ENCODE measurements at places on chromosomes 12 and 14.
A peak's percentile ranks its signal among the peaks of the same experiment; 100 is the strongest.

GRCh38 chr14:38290601-38291188 lies 34.8 kb upstream of the CLEC14A start:
- peak; percentile 89 for DNase-seq

- DNase-seq: peak; percentile 81
These were observed 188.9 kb upstream of the FOXG1 start for GRCh38 chr14:28577711-28578131.

DNA sequence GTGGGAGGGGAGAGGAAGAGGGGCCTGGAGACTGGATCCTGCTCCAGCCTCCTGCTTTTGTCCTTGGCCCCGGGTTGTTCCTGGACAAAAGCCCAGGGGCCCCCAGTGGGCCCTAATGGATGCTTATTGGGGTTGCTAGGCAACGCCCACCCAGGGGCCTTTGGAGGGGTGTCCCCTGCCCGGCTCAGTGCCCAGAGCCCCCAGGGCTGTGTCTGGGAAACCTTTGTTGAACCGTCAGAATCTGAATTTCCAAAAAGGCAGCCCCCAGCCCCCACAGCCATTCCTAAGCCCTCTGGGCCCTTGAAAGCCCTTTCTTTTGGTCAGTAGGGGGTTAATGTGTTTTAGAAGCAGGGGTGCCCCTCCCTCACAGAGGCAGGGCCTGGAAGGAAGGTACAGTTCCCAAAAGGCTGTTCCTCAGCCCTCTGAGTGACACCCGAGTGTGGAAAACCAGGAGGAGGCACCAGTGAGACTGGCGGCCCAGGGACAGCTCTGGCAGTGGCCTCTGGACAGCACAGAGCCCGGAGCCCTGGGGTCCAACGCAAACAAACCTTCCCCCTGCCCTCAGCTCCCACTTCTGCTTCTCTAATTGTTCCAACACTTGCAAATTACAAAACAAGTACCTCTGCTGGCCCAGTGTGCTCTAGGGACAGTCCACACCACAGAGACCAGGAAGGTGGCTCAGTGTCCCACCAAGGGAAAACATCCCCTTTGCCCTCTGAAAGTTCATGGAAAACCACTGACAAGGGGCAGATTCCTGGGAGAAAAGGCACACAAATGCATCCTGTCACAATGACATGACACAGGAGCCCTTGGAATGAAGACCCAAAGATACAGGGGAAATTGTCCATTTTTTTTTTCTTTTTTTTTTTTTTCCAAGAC lies 19.4 kb downstream of the HHIPL1 start:
- no peak for DNase-seq

DNA sequence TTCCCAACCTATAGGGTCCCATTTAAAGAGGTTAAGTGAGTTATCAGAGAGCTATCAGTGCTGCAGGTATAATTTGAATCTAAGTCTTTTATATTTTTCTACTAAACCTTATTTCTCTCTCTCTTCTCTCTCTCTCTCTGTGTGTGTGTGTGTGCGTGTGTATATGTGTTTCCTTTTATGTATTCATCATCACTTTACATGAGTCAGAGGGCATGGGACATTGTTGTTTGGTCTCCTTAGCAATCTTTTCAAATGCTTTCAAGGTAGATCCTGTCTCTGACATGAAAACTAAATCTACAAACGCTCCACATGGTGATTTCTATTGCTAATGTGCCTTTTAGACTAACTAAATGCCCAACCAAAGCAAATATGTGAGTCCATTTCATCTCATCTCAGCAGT lies 459.7 kb downstream of the BTG1 start:
- peak; percentile 9 for DNase-seq

DNA sequence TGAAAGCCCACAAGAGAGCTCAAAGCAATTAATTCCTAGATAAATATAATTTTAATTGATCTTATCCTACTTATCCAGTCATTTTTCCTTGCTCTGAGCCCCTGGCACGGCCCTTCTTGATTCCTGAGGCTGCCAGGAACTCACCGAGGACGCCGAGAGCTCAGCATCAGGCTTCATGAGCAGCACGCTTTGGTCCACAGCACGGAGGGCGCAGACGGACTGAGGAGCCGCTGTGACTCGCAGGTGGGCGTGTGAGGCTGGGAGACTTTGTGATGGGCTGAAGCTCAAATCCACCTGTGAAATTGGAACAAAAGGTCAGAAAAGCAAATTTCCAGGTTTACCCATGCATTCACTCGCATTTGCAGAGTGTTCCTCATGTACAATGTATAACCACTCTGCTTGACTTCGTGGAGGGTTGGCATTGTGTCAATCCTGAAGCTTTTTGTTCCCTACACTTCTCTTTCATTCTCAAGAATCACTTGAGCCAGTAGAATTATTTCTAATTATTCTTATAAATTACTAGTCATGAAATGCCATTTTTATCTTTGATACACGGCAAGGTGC lies 17.2 kb downstream of the A2M start:
- no peak for DNase-seq

- DNase-seq: peak; percentile 48
These were observed 69.2 kb upstream of the ARID2 start for GRCh38 chr12:45660330-45660729.

DNA sequence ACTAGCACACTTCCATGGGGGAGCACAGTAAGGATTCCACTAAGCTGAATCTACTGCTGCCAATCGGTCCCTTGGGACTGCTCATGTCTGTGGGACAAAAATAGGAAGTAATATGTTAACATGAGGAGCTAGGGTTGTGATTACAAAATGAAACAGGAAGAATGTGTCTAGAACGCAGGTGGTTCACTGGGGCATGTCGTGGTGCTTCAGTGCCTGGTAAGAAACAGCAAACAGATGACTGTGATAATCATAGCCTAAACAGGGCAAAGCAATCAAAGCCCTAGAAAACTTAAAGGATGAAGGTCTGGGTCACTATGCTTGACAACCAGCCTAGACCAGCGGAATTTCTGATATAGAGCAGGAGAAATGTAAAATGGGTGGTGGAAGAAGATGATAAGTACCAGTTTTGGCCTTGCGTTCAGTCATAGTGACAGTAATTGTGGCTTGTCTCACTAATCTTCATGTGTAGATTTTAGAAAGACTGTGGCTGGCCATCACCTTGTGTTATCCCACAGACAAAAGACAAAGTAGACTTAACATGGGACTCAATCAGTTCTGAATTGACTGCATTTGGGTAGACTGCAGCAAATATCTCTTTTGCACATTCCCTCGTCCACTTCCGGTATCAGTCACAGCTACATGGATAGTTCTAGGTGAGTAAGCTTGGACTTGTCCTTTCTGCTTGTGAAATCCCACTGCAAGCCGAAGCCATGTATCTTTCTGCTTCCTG lies 51.4 kb downstream of the WASHC3 start:
- DNase-seq: peak; percentile 3

- no peak for DNase-seq
These were observed 47.8 kb upstream of the MED13L start for GRCh38 chr12:116325336-116325664.

GRCh38 chr12:54427106-54427505 lies 8.0 kb upstream of the ITGA5 start:
- DNase-seq: no peak

- DNase-seq: no peak
These were observed 162.7 kb upstream of the TMTC2 start for GRCh38 chr12:82523996-82524395.

GRCh38 chr12:27901959-27902358 lies 70.6 kb downstream of the PTHLH start:
- peak; percentile 23 for DNase-seq

GRCh38 chr12:41250748-41251147 lies 62.6 kb downstream of the PDZRN4 start:
- DNase-seq: peak; percentile 18

DNA sequence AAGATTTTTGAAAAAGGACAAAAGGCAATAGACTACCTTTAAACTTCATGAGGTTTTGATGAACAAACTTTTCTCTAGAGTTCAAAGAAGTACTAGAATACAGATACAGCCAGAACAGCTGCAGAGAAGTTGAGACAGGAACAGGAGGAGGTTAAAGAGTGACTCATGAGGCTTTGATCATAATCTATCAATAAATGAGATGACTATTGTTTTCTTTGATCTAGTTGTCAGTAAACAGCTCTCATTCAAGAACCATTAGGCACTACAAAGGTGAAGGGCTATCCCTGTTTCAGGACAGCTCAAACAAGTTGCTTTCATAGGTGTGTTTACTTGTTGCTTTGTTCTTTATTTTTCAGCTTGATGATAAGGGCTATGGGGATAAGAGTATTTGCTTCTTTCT lies 2.4 kb downstream of the WASHC3 start:
- DNase-seq: no peak

DNA sequence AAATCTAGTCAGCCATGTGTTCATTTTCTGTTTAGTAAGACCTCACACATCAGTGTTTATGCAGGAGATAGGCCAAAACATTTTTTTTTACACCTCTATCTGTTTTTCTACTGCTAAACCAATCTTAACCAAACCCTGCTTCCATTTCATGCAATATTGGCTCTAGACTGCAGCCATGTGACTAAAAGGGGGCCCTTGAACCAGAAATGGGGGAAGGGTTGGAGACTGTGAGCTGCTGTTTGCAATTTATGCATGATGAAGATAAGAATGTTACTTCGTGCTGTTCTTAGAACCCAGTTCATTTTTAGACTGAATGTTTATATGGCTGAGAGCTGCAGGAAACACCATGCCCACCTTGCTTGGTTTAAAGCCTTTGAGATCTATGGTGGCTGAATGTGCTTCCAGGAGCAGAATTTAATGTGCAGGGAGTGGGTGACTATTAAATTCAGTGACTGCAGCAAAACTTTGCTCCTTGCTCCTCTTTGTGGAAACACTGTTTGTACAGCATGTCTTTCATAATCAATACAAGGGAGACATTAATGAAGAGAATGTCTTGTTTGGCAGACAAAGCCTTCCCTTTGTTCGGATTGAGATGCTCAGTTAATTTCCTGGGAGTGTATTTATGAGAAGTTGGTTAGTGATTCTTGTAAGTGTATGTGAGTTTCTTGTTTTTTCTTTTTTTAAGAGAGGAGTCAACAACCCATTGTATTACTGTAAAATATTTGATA lies 53.6 kb downstream of the CHST11 start:
- DNase-seq: no peak
